ENCODE measurements at places on chromosomes 3 and 15.

GRCh38 chr3:13717222-13717895 is 162.5 kb downstream of the WNT7A start:
- no peak for DNase-seq

- no peak for DNase-seq
Observed at GRCh38 chr15:23079766-23080165, 40.4 kb upstream of the TUBGCP5 start.

GRCh38 chr15:81939604-81940440 is 106.0 kb downstream of the MEX3B start:
- peak; percentile 59 for DNase-seq

DNA sequence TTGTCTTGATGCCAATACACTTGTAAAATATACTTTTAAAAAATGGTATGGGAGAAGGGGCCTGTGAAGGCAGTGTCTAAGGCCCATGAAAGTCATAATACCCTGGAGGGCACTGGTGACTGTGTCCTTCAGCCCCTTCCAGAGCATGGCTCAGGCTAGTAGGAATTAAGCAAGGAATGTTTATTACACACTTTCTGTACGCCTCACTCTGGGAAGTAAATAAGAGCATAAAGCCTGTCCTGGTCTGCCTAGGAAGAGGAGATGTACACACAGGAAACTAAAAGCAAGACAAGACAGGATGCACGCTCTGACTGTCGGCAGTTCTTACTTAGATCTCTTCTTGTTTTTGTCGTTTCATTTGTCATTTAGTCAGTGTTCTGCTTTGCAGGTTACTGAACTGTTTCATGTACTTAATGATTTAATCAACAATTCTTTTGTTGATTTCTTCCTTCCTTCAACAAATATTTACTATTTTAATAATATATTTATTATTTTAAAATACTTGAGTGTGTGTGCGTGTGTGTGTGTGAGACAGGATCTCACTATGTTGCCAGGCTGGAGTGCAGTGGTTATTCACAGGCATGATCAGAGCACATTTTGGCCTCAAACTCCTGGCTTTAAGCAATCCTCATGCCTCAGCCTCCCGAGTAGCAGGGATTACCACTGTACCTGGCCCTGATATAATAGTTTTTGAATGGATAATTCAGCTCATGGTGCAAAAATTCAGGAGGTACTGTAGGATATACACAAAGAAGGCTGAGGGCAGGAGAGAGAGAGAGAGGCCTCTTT is 9.0 kb upstream of the SMAD6 start:
- no peak for DNase-seq

- no peak for DNase-seq
Observed at GRCh38 chr15:85988741-85989140, 90.9 kb upstream of the AGBL1 start.

DNA sequence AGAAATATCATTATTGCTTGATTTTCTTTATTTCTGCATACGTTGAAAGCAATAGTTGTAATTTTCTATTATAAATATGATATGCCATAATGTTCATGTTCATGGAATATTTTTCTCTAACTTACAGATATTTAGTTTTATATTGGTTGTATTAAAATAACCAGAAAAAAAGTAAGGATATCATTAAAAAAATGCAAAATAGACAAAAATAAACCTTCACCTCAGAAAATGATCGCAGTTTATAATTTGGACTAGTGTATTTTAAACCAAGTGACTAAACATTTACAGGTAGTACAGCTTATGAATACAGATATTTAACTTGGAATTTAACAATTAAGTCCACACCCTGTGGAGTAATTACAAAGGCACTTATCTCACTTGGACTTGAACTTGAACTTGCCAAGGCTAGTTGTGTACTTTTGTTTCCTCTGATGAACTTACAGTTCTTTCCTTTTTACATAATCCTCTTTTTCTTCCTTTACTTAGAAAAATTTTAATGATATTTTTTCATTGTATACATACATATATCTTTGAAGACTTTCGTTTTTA is 156.7 kb downstream of the CHL1 start:
- DNase-seq, result no peak

- no peak for DNase-seq
Observed at GRCh38 chr3:105843994-105844393, 24.8 kb downstream of the CBLB start.

- DNase-seq, result no peak
Observed at GRCh38 chr3:36488077-36488789, 107.9 kb downstream of the STAC start.

- peak; percentile 94 for DNase-seq
Observed at GRCh38 chr3:170869645-170870593, at the start of gene RPL22L1. RPL22L1 (minus strand) TSS chr3:170870195; CDS start chr3:170870167, 28 bp downstream.

DNA sequence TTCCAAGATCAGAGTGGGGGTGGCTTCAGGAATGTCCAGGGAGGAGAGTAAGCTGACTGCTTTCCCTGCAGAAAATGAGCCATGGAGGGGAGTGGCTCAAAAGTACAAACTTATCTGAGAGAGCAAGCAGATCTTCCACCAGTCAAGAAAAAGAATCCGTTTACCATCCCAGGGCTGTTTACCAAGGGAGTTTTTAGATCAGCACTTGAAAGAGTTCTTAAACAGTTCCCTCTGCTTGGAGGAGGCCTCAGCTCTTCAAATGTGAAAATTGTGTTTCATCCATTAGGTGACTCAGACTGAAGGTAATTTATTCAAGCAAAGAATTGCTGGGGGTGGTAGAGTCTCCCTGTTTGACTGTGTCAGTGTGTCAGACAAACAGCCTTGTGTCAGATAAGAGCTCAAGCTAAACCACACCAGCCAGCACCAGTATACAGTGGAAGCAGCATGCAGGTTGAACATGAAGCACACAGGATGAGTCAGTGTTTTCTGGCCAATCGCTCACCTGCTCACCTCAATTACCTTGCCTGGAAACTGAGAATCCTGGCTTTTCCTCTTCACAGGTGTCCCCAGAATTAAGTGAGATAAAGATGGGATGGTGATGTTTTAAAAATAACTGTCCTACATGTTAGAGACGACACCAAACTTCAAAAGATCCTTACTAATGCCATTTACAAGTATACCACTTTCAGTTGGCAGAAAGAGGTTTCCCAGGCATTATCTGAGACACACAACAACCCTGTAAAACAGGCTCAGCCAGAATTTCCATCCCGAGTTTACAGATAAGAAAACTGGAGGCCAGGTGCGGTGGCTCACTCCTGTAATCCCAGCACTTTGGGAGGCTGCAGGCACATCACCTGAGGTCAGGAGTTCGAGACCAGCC is 21.7 kb downstream of the SH3BP5 start:
- DNase-seq, result no peak

DNA sequence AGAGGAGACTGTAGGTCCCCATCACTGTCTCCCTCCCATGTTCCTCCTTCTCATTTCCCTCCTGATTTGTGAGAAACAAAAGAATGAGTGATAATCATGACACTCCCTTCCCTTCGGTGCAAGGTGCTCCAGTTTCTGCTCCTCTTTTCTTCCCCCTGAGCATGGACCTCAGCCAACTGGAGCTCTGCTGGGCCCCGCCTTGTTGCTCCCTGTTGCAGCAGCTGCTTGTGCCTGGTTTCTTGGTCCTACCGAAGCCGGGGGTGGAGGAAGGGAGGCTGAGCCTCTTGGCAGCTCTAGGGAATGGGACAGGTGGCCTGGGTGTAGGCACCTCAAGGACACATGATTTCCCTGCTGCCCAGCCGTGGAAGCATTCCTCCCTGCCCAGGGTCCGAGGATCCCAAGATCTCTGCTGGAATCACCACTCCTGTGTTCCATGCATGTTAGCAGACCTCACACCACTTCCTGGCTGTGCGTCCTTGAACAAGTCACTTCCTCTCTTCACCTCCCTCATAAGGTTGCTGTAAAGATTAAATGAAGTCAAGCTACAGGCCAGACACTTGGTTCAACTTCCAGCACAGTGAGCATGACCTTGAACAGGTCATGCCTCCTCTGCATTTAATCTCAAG is 131.6 kb upstream of the ABHD17C start:
- no peak for DNase-seq

GRCh38 chr3:32391643-32392535 is at the start of gene CMTM7:
CMTM7 (plus strand) TSS chr3:32391853; CDS start chr3:32391907, 54 bp downstream.
- no peak for DNase-seq

DNA sequence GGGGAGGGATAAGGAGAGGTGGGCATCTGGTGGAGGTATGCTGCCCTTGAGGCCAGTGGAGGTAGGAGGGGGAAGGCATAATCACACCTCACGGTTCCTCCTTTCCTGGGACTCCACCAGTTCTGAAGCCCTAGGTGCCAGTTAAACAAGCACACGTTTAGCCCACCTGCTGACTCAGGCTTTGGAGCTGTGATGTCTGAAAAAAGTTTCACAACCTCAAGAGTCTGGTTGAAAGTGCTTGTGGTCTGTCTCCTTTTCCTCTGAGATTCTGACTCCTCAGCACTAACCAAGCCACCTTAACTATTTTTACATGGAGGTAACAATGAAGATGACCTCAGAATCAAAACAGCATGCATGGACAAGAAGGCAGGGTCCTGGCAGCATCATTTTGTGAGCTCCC is 23.0 kb downstream of the HPS3 start:
- no peak for DNase-seq

DNA sequence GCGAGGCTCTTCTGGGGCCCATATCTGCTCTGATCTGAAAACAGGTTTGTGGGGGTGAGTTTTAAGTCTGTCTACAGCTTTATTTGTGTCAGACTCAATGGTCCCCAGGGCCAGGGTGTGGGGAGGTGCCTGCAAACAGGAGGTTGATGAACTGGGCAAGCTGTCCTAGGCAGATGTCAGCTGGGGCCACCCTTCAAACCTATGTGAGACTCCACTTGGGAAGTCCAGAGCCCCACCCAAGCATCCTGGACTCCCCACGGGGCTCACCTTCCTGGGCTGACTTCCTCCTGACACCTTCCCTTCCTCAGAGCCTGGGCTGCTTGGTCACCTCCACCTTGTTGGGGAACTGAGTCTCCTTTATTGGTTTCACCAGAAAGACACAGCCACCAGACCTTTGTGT is 8.6 kb upstream of the LYSMD4 start:
- no peak for DNase-seq

DNA sequence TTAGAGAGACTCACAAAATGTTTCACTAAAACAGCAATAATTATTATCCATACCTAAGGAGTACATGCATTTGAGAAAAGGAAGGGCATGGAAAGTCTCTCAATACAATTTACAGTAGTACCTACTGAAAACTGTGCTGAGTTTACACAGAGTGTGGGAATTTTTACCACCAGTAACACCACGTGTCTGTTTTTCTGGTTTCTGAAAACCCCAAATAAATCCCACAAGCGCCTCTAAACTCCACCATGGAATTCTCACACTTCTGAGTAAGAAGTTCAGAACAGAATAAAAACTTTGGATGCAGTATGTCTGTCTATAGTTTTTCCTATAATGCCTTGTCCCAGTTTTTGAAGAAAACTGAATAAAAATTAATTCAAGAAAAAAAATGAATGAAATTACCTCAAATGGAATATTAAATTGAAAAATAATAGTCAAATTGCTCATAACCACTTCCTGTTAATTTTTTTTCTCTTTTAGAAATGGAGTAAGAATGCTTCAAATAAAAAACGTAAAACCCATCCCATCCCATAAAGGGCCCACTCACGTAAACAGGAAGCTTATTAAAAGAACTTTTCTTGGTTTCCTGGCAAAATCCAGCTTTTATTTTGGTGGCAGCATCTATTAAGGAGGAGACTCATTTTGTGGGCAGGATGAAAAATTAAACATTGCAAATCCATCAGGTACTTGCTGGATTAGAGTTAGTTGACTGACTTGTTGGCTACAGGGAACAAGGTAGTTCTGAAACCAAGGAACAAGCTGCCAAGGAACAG is 378.1 kb downstream of the TIGIT start:
- no peak for DNase-seq

- peak; percentile 5 for DNase-seq
Observed at GRCh38 chr15:92886815-92887214, 13.3 kb upstream of the CHD2 start.

GRCh38 chr3:182618981-182619591 is 174.2 kb upstream of the ATP11B start:
- no peak for DNase-seq

GRCh38 chr3:45628746-45629145 is 34.2 kb downstream of the LIMD1 start:
- no peak for DNase-seq

GRCh38 chr3:179651687-179652446 is 973 bp upstream of the USP13 start:
- DNase-seq, result no peak

DNA sequence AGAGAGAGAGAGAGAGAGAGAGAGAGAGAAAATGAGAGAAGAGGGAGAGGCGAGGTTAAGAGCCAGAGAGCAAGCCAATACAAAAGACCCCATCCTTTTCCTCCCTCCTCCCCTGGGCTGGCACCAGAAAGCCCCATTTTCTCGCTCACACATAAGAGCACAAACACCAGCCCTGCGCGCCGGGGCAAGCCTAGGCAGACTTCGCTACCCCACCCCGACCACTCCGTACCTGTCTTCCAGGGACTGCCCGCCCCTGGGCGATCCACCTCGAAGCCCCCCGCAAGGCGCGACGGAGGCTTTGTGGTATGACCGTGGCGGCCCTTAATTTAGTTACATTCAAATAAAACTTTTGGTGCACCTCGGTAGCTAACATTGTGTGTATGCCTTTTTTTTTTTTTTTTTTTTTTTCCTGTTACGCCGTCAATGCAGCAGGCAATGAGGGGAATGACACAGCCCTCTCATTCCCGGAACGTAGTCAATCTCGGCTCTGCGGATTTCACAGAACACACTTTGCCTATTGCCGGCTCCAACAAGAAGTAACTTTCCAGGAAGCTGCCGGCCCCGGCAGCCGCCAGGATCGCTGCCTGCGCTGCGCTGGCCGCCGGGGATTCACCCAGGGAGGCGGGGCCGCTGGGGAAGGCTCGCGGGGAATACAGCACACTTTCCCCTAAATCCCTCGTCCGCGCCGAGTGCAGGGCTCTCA is 7.7 kb downstream of the BCL6 start:
- DNase-seq, result peak; percentile 35

DNA sequence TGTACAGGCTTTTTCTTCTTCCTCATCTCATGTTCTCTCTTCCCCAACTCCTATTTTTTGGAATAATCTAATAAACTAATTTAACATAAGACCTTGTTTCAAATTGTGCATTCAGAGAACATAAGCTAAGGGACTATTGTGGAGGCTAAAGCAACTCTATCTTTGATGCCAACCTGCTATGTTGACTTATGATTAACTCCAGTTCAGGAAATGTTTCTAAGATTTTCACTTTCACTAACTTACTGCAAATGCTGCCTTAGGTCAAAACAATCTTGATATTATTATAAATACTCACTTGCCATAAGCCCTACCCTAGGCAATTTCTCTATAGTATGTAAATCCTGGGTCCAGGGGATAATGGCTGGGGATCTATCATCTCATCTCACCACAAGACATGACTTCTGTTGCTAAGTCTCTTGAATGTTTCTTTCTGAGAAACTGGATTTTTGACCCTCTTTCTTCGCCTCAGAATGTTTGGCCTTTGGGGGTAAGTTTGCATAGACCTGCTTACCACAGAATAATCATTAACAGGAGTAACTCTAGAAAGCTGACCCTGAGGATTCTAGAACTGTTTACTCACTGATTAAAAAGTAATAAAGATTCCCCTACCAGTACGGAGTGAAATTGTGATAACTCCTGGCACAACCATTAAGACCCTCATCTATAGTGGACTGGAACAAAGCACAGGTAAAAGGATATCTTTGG is 768.1 kb downstream of the GBE1 start:
- DNase-seq, result no peak

All from hematopoietic multipotent progenitor cell treated with erythropoietin and hydrocortisone succinate and interleukin-3 and kit ligand, for 15 days (in vitro differentiated cells).